Thymus (tissue), 14 donors: ENCODE measurements at places on chromosomes 4 and X.

DNA sequence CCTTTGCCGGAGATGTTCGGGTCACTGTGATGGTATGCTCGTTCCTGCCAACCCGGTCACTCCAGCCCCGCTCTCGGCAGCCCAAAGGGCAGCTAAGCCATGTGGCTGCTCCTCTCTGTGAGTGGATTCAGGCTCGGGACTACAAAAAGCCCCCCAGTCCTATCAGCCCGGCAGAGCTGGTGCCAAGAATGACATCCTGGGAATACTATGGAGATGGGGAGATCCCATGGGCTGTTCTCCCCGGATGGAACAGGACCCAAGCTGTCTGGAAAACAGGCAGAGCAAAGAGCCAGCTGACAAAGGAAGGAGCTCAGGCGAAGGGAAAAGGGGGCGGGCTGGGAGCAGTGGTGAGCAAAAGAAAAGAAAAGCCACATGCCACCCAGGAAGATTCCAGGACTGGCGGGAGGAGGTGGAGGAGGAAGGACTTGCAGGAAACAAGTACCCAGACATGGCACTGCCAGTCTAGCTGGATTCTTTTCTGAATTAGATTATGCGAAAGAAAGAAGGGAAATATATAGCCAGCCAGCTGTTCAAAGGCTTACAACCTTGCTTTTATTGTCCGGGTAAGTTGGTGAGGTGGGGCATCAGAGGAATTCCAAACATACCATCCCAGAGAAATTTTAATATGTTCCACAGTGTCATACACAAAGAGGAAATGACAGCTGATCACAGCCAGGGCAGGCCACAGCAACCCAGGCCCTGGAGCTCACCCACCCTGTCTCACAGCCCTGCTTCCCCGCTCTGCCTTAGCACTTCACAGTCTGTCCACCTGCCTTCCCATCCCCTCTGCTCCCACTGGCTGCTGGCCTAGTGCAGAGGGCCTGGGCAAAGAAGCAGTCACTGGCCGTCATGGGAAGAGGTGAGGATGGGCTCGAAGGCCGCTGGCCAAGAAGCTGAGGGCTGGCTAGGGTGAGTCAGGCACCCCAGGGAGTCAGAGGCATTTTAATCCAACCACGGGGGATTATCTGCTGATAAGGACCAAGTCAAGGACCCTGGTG is 3.4 kb downstream of the NDP start:
- DNase-seq: no peak

DNA sequence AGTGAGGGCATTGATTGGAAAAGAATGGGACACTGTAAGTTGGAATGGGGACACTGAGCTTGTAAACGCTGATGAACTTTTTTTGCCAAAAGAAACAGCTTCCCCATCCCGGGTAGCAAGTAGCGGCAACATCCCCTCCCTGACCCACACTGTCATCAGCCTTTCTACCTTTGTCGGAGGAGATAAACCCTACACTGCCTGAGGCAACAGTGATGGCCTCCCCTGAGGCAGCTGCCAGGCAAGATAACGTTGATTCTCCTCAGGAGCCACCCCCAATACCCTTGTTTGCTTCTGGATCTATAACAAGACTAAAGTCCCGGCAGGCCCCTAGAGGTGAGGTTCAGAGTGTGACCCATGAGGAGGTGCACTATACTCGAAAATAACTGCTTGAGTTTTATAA is 10.3 kb upstream of the RAB33B start:
- no peak for DNase-seq

DNA sequence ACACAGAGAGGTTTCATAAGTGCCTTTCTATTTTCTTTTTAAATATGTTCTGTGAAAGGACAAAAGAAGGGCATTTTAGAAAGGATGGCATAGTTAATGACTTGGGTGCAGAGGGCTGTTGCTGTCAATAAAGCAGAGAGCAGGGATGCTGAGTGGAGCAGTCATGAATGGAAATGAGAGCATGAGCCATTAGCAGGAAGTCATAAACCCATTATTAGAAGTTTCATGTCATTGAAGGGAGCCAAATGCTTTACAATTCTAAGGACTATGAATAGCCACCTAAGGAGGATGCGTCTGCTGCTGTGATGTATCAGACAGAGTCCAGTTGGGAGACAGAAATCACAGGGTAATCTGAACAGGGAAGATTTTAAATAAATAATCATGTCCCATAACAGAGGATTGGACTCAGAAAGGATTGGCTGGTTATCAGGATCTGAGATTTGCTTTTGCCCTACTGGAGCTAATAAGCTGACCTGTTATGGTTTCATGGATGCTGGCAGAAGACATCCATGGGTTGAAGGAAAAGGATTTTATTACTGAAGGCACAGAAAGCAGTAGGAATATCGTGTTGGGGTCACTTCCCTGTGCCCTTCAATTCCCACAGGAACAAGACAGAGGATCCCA is 47.5 kb upstream of the WDR19 start:
- DNase-seq: no peak

GRCh38 chrX:71095981-71096759 is 519 bp downstream of the FOXO4 start:
- DNase-seq: no peak

GRCh38 chr4:13615161-13615560 is 12.4 kb downstream of the BOD1L1 start:
- peak; percentile 10 for DNase-seq

DNA sequence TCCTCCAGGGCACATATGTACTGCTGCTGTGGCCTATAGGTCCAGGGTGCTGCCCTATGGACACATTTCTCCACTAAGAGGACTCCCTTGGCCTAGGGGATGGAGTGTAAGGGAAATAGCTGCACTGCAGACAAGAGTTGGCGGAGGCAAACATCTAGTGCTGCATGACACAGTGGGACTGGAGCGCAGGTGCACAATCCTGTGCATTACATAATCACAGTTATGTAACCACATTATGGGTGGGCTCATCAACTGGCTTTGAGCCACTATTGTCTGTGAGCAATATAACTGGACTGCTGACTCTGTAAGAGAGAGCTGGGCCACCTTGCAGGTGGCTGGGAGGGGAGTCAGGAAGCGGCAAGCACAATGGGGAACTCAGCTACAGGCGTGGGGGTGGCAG is 3.2 kb upstream of the TIGD2 start:
- no peak for DNase-seq

GRCh38 chrX:134622056-134622812 is 36.0 kb downstream of the PLAC1 start:
- DNase-seq: peak; percentile 1

DNA sequence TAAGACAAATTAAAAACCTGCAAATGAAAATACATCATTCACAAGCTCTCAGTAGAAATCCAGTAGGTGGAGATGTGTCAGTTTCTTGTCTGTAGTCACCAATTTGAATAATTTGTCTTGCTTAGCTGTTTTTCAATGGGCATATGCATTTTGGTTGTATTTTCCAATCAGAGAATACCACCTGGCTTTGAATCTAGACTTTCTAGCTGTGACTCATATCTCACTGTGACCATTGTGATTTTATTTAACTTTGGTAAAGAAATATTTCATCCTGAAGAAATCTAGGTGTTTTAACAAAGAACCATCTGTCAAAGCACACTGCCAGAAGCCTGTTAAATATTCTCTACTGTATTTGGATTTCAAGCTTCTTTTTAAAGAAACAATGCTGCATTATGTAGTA is 1650.6 kb upstream of the IGFBP7 start:
- DNase-seq: no peak

- no peak for DNase-seq
Observed at GRCh38 chr4:139460565-139460964, 6.6 kb downstream of the RAB33B start.

- DNase-seq: no peak
Observed at GRCh38 chr4:108850219-108850649, 87.4 kb upstream of the ETNPPL start.

DNA sequence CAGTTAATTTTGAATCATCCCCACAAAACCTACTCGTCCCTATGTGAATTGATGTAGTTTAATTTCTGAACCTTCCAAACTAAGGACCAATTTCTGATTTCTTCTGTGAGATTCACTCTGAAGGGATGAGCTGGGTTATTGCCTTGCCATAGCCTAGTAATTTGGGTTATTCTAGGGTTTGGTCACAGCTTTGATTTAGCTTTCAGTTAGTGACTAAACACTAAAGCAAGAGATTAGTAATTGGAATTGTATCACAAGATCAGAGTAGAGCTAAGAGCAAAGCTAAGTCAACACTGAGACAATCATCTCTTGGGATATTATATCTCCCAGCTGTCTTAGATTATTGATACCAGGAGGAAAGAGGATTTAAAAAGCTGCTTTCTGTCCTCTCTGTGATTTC is 588.0 kb downstream of the CCSER1 start:
- DNase-seq: no peak

- no peak for DNase-seq
Observed at GRCh38 chr4:77418333-77418732, 187.3 kb upstream of the CXCL13 start.

GRCh38 chr4:78902298-78902697 is 36.9 kb downstream of the PAQR3 start:
- no peak for DNase-seq

DNA sequence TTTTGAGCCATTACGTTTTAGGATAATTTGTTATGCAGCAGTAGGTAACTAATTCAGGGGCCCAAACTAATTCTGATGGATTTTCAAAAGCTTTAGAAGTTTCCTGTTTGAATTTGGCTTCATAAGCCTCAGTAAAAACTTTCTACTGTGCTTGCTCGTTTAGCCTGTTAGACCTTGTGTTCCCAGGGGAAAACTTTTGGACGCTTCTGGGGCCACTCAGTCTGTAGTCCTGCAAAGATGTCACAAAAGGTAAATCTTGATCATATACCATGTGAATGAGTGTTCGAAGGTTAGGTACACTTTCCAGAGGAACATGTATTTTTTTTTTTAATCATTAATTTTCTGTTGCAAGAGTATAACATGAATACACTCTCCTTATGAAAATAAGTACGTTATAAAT is 70.7 kb downstream of the SUPT20HL2 start:
- DNase-seq: no peak

GRCh38 chr4:110088670-110089069 is 109.7 kb downstream of the ELOVL6 start:
- peak; percentile 22 for DNase-seq

GRCh38 chr4:24611575-24611974 is 27.2 kb upstream of the DHX15 start:
- no peak for DNase-seq
